ENCODE measurements at places on chromosomes 2 and 18.

GRCh38 chr2:86426271-86426670 lies 14.9 kb upstream of the KDM3A start:
- no peak for DNase-seq

GRCh38 chr2:133819906-133820305 lies 251.6 kb upstream of the NCKAP5 start:
- no peak for DNase-seq

DNA sequence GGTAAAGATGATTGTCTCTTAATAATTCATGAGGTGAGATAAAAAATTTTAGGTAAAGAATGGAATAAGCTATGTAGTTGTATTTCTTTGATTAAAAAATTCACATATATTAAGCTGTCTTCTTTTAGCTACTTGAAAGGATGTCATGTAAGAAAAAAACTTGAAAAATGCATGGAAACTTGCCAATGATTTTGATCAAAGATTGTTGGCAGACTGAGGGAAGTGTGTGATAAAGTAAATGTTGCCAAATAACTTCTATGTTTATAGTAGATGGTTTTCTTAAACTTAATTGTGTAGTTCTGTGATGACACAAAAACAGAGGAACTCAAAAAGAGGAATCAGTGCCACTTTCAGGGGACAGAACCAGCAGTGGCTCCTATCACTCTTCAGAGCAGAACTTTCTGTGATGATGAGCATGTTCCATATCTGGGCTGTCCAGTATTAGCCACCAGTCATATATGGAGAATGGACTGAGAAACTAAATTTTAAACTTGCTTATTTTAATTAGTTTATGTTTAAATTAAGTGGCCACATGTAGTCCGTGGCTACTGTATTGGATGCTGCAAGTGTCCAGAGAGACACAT lies 51.9 kb upstream of the SLC38A11 start:
- DNase-seq, result no peak

- no peak for DNase-seq
These were observed 35.1 kb downstream of the HADHB start for GRCh38 chr2:26279886-26280285.

GRCh38 chr2:32135409-32135808 lies 30.3 kb upstream of the SLC30A6 start:
- no peak for DNase-seq

- peak; percentile 29 for DNase-seq
These were observed 140.3 kb downstream of the RPIA start for GRCh38 chr2:88831792-88832248.

GRCh38 chr18:13317801-13318200 lies 99.2 kb downstream of the LDLRAD4 start:
- no peak for DNase-seq
